ENCODE measurements at places on chromosomes 7 and 10. TPM values are rescaled to one million over a fixed set of nuclear protein-coding genes. Genes with fewer than 3 reads are reported as not detected.

DNA sequence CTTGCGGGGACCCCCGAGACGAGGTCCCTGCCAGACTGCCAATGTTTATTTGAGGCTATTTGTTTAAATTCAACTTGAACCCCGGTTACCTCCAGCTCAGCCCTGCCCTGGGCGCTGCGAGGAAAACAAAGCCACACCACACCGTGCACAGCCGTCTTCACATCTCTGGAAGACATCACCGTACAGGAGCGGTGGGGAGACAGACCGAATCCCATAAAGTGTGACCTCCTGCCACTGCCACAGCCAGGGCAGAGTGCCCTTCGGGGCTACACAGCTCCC is 40.0 kb downstream of the PRKAG2 start:
- no peak for DNase-seq

GRCh38 chr10:43862756-43863155 is 214.1 kb upstream of the ZNF32 start:
- DNase-seq = no peak

DNA sequence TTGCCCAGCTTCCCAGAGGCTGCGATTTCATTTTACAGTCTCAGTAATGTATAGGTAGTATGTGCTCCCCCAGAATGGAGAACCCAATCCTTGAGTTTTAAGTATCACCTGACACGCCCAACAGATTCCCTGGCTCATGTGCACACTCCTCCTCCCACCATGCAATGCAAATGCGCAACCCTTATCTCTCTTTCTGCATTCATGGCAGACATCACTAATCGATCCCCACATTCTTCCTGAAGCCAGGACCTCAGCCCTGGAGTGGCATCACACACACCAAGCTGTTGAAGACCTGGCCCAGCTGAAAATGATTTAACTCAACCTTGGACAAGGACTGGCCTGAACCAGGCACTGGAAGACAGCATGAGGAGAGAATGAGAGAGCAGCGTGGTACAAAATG is 68.4 kb downstream of the ZRANB1 start:
- no peak for DNase-seq

- peak; percentile 95 for DNase-seq
Observed at GRCh38 chr10:89327803-89328441, at the start of gene IFIT3. IFIT3 (plus strand) TSS chr10:89327997; CDS start chr10:89328074, 77 bp downstream.

- DNase-seq = peak; percentile 98
Observed at GRCh38 chr10:102455893-102456471, 4.6 kb upstream of the C10orf95 start.

DNA sequence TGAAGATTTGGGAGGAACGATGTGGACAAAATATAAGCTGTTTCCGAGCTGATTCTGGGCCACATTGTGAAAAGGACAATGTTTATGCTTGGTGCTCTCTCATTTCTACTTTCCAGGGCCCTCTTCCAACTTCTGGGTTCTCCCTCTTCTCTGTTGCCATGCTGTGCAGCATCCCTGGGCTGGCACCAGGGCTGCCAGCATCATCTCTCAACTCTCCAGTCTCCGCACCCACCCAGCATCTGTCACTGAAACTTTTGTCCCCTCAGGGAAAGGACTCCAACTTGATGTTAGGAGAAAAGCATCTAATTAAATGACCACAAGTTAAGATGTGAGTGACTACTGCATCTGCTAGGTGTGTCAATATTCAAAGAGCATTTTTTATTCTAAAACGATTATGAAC is 26.7 kb downstream of the CFAP58 start:
- DNase-seq = no peak

- no peak for DNase-seq
Observed at GRCh38 chr10:91381257-91381891, 28.8 kb upstream of the HECTD2 start.

GRCh38 chr10:117560942-117561341 is 18.4 kb downstream of the EMX2 start:
- no peak for DNase-seq

CISD1 gene
- total RNA-seq = 28.3 TPM

ZNF503 gene
- total RNA-seq = 11.9 TPM

NEURL1 gene
- under 0.01 TPM for total RNA-seq

GRCh38 chr10:118271671-118272070 is 70.5 kb downstream of the FAM204A start:
- peak; percentile 4 for DNase-seq

GRCh38 chr7:155665957-155666287 is 21.5 kb downstream of the RBM33 start:
- DNase-seq = peak; percentile 88

- peak; percentile 28 for DNase-seq
Observed at GRCh38 chr10:63346015-63346441, 119.7 kb downstream of the JMJD1C start.

GRCh38 chr10:64959883-64960282 is 1438.7 kb downstream of the REEP3 start:
- DNase-seq = no peak

- peak; percentile 18 for DNase-seq
Observed at GRCh38 chr7:107118109-107118900, 50.5 kb upstream of the HBP1 start.

DNA sequence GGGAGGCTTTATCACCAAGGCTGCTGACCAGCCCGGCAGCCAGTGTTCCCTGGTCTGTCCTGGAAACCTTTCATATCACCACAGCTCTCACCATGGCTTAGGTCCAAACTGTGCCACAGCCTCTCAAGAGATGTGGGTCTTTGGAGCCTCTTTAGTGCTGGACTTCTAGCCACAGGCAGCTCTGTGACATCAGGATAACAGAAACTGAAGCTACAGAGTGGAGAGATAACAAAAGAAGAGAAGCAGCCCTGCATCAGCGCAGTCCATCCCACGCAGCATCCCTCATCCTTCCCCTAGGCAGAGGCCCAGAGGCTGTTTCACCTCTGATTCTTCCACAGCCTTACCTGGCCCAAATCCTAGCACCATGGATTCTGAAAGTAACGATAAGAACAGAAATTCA is 187.9 kb upstream of the KMT2E start:
- DNase-seq = no peak

DNA sequence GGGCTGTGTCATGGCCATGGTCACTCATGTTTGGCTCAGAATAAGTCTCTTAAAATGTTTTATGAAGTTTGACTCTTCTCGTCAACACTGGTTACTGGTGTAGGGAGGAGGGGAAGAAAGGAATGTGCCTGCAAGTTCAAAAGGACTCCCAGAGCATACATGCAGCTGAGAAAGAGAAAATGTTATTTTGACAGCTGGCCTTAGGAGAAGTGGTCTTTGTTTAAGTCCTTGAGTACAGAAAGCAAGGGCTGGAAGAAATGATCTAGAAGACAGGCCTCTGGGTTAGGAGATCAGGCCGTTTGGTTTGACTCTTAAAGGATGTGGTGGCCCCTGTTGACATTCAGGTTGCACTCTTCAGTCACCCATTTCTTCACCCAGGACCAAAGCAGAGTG is 245.5 kb downstream of the REEP3 start:
- DNase-seq = peak; percentile 50

DNA sequence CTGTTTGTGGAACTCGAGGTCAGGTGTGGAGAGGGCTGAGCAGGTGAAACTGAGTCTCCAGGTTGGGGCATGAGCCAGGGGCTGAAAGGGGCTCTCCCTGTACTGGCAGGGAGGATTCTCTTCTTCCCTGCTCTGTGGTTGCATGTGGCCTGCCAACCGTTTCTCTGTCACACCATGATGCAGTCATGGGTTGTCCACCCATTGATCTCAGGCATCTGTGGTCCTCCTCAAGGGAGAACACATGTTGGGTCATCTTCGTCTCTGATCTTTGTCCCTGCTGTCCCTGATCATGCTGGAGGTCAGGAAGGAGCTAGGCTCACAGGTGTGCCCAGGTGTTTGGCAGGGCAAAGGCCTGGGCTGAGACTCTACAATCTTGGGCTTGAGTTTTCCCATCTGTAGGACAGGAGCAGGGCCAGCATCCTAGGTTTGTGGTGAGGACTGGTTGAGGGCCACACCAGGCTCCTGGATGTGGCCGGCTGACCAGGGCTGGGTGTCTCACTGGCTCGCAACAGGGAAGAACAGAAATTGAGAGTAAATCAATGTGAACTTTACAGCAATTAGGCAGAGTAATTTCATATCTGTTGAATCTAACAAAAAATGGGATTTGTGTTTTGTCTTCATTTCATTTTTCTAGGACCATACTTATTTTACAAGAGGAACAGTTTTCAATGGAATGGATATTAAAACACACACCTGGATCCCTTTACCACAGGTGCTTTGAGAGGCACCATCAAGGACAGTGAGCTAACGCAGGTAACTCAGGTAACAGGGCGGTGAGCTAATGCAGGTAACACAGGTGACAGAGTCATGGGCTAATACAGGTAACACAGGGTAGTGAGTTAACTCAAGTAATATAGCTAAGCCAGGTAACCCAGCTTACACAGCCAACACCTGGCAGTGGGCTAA is 58.5 kb upstream of the IGFBP3 start:
- no peak for DNase-seq

DNA sequence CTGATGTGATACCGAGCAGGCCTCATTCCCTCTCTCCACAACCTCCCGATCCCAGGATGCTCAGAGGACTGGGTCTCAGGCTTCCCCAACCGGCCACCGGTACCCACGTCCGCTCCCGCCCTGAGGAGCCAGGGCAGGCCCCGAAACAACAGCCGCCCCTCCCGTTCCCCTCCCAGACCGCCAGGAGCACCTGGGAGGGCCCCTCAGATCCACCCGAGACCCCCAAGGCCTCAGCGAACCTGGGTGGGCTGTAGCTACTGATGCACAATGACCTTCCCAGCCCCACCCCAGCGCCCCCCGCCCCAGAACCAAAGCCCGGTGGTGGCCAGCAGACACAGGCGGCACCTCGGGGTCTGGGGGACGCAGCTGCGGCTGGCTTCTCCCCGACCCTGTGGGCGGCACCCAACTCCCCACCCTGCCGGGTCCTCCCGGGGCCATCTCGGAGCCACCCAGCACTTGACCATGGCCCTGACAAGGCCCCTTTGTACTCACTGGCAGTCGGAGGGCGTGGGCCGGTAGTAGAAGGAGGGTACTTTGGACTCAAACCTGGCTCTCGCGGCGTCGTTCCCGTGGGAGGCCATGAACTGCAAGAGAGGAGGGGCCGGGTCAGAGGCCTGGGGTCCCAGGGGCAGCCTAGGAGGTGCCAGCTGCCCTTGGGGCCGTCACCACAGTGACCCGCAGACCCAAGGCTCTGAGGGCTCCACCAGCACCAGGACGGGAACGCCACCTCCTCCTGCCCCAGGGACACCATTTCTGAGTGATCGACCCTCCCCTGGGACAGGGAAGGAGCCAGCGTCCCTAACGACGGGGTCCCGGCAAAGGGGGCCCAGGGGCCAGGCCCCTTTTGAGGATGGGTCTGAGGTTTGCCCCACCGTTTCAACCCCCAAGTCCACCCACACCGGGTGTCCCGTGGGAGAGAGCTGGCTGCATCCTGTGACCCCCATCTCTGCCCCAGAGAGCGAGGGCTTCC is 28.1 kb downstream of the ADAP1 start:
- no peak for DNase-seq

TRUB1 gene
- total RNA-seq = 42.3 TPM

- DNase-seq = peak; percentile 91
Observed at GRCh38 chr7:41696323-41696916, 6.5 kb downstream of the INHBA start.

SLC16A12 gene
- under 0.01 TPM for total RNA-seq

GRCh38 chr7:50156706-50157105 is 63.7 kb upstream of the ZPBP start:
- no peak for DNase-seq

DNA sequence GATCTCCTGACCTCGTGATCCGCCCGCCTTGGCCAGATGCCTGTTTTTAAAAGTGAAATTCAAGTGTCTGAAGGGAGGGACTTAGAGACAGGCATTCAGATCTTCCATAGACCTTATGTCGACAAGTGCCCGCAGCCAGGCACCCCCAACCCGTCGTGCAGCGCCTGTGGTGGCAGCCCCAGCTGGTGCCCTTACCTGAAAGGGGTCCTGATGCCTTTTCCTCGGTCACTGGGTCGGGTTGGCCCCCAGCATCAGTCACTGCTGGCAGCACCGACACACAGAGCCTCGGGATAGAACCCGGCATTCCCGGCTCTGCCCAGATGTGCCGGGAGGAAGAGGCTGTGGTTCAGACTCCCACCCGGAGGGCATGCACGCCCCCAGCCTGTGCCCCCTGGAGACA is 23.3 kb downstream of the LRRC27 start:
- DNase-seq = no peak

GRCh38 chr7:8084836-8085235 is 116.2 kb downstream of the GLCCI1 start:
- no peak for DNase-seq

DNA sequence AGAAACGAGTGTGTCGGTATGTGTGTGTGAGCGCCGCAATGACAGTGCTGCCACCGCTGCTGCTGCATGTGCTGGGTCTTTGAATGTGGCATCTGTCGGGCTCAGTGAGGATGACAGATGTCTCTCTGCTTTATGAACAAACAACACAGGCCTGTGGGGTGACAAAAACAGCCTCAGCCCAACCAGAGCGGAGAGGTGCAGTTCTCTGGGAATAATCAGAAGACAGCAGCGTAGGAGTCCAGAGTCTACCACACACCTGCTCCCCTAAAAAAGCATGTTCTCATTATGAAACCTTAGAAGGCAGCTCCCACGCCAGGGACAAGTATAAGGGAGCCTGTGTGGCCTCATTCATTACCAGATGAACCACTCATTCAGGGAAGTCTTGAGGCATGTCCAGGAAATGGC is 278.3 kb downstream of the KCNMA1 start:
- no peak for DNase-seq

DNA sequence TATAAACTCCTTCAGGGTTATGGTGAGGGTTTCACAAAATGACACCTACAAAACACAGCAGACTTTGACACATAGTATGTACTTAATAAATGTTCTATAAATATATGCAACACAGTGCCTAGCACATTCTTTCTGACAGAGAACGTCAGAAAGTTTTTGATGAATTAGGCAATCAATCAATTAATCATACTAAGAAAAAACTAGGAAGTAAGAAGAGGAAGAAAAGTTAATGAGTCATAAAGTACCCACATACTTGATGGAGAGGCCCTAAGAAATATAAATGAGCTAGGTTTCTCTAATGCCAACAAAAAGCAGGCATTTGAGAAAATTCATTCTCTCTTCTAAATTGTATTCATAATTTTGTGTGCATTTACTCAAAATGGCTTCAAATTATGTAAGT is 192.7 kb upstream of the VWC2 start:
- no peak for DNase-seq

DNA sequence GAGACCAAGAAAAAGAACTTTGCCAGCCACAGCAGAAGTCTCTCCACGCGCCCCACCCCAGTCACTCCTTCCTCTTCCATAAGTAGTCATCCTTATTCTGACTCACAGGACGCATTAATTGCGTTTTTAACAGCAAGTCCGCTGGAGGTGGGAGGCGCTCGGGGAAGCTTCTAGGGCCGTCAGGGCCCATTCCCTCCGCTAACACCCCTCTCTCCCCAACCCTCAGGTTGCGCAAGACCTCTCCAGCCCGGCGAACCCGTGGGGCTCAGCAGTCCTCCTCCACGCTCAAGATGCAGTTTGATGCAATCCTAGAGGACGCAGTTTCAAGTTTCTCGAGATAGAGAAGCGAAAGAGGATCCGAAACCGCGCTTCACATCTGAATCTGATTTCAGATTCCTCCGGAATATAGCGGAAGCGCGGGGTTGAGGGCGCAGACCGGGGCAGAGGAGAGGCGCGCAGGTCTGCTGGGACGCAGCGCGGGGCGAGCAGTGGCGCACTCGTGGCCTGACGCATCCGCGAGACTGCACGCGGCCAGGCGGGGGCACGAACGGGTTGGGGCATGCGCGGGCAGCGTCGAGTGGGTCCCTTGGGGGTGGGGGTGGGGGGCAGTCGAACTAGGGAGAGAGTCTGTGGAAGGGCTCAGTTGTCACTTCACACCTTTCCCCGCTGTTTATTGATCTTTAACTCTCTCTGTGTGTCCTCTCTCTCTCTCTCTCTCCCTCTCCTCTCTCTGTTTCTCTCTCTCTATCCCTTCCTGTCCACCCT is 37.8 kb upstream of the PSAP start:
- DNase-seq = peak; percentile 97

Data from fibroblast of villous mesenchyme (primary cell).